ENCODE measurements at places on chromosomes 5 and 9.

DNA sequence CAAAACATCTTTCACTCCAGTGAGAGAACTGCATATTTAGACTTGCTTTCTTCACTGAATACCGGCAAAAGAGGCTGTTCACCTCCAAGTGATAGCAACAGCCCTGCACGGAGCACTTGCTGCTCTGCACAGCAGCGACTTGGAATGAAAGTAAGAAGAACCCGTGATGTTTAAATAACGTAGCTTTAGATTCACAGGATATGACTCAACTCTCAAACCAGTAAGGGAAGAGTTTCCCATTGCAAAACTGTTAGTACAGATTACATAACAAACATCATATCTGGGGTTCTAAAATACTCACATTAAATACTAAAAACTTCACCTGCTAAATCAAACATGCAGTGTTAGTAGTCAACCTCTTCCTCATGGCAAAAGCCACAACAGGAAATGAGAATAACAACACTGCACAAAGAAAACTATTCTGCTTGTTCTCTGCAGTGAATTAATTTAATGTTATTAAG, 203.4 kb downstream of the MCTP1 start:
- no peak for DNase-seq

GRCh38 chr9:96078897-96079490, 203.5 kb downstream of the ERCC6L2 start:
- no peak for DNase-seq

DNA sequence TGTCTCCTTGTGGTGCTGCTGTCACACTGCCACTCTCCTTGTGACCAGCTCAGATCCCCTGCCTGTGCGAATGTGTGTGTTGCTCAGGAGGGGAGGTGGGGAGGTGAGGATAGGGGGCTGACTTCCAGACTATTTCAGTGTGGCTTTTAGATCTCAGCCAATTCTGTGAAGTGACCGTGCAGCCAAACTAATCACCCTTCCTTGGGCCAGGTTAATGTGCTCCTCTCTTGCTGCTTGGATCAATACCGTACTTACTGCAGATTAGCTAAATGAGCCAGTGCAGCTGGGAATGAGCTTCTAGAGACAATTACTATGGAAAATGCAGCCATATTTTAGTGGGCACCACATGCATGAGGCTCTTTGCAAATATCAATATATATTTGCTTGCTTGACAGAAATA, 206.0 kb downstream of the MELK start:
- DNase-seq: no peak

GRCh38 chr5:75072061-75072460, 19.7 kb upstream of the GCNT4 start:
- no peak for DNase-seq

DNA sequence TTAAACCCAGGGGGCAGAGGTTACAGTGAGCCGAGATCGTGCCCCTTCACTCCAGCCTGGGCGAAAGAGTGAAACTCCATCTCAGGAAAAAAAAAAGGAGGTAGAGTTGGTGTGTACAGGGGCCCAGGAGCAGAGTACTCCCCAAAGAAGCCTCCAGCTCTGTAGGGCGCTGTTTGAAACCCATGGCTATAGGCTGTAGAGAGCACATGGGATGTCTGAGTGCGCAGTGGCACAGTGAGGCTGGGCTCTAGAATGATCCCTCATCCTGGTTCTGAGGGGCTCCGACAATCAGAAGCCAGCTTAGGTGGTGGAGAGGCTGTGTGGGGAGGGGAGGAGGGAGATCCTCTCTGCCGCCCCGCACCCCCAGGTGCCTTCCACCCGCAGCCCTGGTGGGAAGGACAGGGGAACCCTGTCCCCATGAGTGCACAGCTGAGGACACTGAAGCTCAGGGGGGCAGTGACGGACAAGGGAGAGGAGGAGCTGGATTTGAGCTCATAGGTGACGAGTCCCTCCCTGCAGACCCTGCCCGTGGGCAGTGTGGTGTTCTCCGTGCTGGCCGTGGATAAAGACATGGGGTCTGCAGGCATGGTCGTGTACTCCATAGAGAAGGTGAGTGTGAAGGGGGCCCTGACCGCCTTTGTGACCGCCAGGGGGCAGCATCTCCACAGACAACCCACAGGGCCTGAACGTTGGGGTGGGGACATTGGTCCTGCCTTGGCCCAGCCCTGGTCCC, 24.6 kb downstream of the CDHR2 start:
- no peak for DNase-seq

Data from cortex of kidney (tissue), 1 donor.